ENCODE measurements at places on chromosomes 2 and 18.

- no peak for DNase-seq
These were observed 87.3 kb downstream of the BABAM2 start for GRCh38 chr2:27977731-27978312.

DNA sequence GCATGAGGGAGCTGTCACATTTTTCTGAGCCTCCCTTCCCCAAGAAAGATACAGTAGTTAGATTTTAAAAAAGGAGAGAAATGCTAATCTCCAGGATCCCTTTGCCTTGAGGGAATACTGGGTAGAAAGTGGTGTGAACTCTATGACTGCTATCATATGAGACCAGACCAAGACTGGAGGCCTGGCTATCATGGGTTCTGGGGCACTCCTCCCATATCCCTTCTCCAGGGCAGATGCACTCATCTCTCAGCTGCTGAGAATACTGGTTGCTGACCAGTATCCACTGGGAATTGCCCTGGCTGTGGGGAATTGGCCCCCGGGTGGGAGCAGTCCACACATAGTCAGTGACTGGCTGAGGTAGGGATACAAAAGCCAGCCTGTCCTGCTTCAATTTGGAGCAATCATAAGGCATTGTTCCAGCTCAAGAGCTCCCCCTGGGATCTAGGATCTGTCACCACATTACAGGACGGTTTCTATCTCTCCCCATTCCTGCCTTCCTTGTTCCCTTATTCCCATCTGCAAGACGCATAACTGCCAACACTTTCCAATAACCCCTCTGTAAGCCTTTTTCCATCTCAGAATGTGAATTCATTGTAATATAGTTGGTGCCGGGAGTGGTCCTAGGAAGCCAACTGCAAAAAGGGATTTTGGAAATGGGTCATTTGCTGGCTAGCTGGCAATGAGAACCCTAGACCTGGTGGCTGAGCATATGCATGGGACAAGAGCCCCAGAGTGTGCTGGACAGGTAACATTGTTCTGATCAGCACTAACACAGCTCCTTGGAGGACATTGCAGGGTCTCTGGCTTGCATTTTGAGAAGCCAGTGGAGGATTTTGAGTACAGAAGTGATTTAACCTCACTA lies 35.4 kb upstream of the REEP1 start:
- DNase-seq = no peak

DNA sequence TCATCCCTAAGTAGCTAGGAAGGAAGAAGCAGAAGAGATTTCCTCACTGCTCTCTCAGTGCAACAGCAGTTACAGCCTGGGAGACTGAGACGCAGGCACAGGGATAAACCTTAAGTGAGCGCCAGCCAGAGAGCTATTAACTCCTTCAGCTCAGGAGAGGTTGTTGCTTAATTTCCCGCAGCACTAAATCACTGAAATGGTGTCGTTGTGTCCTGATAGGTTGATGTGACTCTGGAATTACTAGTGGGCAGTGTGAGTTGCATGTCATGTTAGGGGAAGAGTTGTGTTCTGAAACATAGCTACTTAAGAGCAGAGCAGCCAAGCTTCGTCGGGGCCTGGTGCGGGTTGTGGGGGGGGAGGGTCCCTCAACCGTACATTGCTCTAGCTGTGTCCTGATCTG lies 225.8 kb downstream of the NAPG start:
- DNase-seq = no peak

- DNase-seq = no peak
These were observed 13.4 kb downstream of the CERS6 start for GRCh38 chr2:168469281-168469988.

- DNase-seq = no peak
These were observed 95.4 kb downstream of the INHBB start for GRCh38 chr2:120441351-120441700.

- DNase-seq = no peak
These were observed 777.6 kb upstream of the SOX11 start for GRCh38 chr2:4914551-4914950.

DNA sequence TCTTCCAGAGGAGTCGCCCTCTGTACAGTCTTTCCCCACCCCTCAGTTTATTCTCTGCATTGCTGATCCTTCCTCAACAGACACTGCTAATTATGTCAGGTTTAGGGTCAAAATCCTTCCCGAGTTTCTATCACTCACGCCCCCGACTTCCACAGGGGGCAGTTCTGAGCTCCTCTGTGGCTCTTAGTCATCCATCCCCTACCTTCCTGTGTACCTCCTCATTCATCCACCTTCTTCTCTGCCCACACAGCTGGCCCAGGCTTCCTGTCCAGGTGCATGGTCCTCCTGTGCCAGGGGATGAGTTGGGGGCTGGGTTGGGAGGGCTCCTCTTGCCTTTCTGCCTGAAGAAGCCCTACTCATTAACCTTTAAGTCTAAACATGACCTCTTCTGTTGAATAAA lies 202.9 kb downstream of the ARL4C start:
- no peak for DNase-seq

DNA sequence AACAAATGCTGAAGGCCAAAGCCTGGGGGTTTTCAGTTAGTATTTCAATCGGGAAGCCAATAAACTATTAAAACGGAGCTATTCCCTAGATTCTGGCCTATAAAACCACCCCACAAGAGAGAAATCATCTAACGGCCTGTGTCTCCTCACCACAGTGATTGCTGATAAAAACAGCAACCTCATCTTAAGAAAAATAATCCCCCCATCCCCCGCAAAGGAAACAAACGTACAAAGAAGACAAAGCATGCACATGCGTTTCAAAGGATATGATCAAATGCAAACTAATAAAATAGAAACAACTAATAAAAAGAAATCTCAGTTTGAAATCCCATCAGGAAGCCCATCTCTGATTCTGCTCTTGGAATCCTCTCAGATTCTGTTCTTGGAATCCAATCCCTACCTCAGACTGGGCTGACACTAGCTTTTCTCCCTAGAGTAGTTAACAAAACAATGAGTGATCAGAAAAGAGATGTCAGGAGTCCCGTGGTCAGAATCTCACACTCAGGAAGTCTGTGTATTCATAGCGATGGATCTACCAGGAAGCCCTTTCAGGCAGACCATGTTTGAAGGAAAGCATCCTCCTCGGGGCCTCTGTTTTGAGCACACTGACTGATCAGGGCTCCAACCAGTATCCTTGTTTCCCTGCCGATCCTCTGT lies 150.7 kb downstream of the THADA start:
- DNase-seq = no peak

- no peak for DNase-seq
These were observed 33.2 kb upstream of the CYTIP start for GRCh38 chr2:157476953-157477709.

GRCh38 chr2:96529376-96530143 lies 7.0 kb upstream of the ARID5A start:
- DNase-seq = no peak

DNA sequence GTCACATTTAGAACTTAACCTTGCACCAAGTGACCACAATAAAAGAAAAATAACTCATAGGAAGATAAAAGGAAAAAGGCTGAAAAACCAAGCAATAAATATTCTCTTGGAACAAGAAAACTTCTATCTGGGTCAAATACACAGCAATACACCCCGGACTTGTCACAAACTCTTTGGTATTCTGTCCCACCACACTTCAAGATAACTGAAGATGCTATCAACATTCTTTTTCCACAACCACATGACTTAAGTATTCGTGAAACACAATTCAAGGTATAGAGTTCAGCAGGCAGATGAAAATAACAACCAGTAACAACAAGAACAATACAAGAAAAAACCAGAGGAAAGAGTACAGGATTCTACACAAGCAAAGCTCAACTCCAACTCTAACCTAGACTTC lies 18.0 kb downstream of the MBD2 start:
- DNase-seq = no peak

GRCh38 chr2:100606726-100607343 lies 44.0 kb downstream of the PDCL3 start:
- peak; percentile 9 for DNase-seq

DNA sequence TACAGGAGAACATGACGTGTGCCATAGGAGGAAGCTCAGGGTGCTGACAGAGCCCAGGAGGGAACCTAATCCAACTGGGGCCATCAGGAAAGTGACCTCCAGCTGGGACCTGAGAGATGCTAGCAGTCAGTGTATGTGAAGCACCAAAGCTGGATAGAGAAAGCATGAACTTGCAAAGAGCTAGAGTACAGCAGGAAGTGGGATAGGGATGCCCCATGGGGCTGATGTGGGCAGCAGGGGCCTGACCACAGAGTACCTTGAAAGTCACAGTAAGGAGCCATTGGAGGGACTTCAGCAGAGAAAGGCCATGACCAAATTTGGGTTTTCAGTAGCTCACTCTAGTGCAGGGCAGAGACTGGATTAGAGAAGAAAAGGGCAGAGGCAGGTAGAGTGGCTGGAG lies 91.6 kb upstream of the TTC39C start:
- no peak for DNase-seq

DNA sequence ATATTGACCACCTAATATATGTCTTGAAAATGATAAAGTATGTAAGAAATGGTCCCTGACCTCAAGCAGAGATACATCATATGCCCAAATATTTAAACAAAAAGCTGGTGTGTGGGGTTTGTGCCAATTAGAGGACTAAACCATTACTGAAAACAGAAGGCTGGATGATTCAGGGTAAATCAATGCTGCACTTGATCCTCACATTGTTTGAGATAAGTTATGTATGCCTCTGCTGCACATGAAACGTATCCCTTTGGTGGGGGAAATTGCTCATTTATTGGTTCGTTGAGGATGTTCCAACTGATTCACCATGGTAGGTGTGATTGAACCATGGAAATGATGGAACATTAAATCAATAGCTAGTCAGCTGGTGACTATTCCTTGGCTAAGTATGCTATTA lies 24.7 kb upstream of the DARS1 start:
- no peak for DNase-seq

- DNase-seq = no peak
These were observed 1.0 kb upstream of the GPR35 start for GRCh38 chr2:240624011-240624949.

GRCh38 chr2:186517090-186517489 lies 31.0 kb downstream of the ZC3H15 start:
- no peak for DNase-seq

DNA sequence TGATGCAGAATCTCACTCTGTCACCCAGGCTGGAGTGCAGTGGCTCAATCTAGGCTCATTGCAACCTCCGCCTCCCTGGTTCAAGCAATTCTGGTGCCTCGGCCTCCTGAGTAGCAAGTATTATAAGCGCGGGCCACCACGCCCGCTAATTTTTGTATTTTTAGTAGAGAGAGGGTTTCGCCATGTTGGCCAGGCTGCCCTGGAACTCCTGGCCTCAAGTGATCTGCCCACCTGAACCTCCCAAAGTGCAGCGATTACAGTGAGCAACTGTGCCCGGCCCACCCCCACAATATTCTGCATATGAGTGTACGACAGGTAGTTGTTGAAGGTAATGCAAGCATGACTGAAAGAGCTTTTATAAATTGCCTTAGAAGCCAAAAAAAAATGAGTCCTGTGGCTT lies 1.2 kb downstream of the WDR75 start:
- DNase-seq = no peak

GRCh38 chr2:15918761-15919356 lies 21.5 kb upstream of the MYCN start:
- no peak for DNase-seq

GRCh38 chr2:25001325-25001637 lies 29.5 kb upstream of the DNAJC27 start:
- DNase-seq = no peak

- DNase-seq = no peak
These were observed 389.4 kb downstream of the CDH2 start for GRCh38 chr18:27787547-27787946.

DNA sequence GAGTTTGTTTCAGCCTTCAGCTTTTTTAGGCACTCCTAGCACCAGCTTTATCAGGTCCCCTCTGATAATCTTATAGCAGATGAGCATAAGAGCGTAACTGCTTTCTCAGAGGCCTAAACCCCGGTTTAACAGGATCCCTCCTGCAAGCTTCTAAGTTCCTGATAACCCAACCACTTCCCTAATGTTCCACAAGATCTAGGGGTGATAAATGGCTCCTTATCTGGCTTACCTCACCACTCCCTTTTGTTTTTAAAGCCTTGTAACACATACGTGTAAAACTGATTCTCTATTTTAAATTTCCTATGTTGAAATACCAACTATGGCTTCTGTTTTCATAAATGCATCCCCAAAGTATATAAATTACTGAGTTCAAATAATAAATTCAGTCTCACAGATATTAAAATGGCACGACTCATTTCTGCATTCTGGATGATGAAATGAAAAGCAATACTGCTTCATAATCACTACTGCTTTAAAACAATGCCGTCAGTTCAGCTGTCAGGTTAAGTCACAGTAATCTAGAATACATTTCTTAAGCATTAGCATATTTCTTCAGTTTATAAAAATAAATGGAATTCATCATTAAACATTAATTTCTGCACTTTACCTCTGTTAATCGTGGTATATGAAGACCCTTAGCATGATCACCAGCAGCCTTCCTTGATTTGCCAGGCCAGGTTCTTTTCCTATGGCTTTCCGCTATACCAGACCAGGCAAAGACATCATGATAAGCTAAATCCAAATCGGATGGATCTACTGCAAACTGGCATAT lies 126.3 kb downstream of the C2orf74 start:
- DNase-seq = no peak

DNA sequence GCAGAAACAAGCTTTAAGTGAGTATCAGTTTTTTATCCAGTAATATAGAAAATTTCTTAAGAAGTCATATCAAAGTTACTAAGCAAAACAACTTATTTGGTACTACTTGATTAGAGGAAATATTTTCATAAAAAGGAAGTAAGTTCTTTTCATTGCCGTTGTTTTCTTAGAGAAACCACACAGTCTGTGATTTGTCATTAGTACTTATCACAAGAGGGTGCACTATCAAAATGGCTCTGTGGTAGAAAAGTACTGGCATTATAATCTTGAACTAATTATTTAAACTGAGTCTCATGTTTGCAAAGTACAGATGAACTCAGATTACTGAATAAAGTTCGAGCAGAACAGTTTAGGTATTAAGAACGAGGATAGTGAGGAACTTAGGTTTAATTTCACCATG lies 93.4 kb downstream of the IKZF2 start:
- DNase-seq = no peak

DNA sequence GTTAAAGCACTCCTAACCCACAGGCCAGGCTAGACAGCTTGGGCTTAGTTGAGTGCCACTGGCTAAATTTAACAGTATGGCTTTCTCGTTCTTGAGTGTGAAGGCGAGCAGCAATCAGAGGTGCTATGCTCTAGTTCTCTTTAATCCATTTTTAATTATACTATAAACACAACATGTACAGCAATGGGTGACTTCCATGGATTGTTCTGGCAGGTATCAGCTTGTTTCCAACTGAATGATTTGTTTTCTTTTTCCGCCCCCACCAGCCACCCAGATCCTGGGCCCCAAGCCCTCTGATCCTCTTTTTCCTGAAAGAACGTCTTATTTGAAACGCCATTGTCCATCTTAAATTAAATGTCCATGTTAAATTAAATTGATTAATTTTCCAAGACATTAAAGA lies 244.8 kb downstream of the IKZF2 start:
- DNase-seq = no peak

- DNase-seq = no peak
These were observed 27.0 kb downstream of the GAD1 start for GRCh38 chr2:170843656-170844055.

GRCh38 chr2:6972067-6972710 lies 55.0 kb downstream of the RNF144A start:
- DNase-seq = no peak

- no peak for DNase-seq
These were observed 31.6 kb downstream of the MBD2 start for GRCh38 chr18:54192900-54193299.
